ENCODE measurements at places on chromosomes 5 and 9.

GRCh38 chr9:114031037-114031630 is 47.0 kb downstream of the AMBP start:
- DNase-seq = peak; percentile 53

DNA sequence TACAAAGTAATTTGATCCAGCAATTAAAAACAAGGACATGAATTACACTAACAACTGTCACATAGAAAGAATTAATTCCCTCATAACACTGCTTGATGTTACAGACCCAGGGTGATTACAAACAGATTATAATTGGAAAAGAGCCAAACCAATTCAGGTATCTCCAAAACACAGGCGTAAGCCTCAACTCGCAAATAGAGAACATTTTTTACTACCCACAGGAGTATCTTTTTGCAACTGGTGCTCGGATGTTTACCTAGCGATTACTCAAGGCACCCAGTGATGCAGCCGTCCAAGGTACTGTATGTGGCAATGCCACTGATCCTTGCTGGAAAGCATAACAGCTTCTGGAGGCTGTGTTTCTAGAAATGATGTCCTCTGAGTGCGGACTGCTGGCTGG is 386.1 kb upstream of the KIF2A start:
- DNase-seq = no peak

GRCh38 chr5:151222790-151223446 is 974 bp downstream of the CCDC69 start:
- DNase-seq = no peak

DNA sequence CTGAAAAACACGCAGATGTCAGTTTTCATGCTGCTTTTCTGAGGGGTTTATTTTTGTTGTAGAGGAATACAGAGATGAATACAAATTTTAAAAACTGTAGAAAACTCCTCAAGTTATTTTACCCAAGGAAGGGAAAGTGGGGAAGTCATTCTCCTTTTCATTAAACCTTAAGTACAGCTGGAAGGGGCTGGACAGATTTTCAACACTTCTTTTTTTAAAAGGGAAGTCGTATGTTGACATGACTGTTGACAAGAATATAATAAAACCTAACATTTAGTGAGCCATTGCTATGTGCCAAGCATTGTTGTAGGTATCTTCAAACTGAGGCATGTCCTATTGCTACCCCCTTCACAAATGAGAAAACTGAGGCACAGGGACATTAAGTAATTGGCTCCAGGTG is 235.7 kb upstream of the ELL2 start:
- no peak for DNase-seq

GRCh38 chr5:126043688-126044087 is 379.5 kb upstream of the GRAMD2B start:
- DNase-seq = no peak

GRCh38 chr9:23822261-23823169 is 3.5 kb downstream of the ELAVL2 start:
- DNase-seq = no peak

GRCh38 chr9:35533398-35533797 is 43.5 kb downstream of the RUSC2 start:
- no peak for DNase-seq

DNA sequence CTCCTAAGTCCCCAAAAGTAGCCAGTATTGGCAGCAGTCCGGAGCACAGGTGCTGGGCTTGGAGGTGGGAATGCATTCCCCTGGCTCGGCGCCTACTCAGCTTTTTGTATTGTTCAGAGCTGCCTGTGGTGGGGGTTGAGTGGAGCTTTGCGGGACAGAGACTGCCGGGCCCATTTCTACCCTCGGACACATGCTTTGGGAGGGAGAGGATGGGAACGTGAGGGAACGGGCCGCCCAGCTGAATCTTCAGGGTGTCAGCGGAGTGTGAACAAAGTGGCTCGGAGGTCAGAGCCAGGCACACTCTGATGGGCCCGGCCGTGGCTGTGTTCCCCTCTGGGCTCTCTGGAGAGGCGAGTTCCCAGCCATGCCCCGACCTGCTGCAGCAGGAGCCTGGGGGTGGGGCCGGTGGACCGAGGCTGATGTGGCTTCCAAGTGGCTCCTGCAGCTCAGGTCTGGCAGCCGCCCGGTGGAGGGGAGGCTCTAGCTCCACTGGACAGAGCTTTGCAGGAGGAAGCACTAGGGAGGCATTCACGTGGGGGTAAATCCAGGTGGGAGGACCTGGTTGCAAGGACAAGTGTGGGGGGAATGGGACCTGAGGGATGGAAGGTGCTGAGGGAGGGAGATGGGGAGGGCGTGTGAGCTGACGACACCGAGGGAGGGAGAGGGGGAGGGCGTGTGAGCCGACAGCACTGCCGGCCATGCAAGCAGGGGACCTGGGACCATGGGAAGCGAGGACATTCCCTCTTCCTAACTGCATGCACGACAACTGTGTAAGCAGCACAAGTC is 31.1 kb upstream of the SLC6A3 start:
- no peak for DNase-seq

- DNase-seq = no peak
Observed at GRCh38 chr5:14773588-14773987, 98.0 kb downstream of the ANKH start.

- DNase-seq = no peak
Observed at GRCh38 chr5:146402949-146403348, 44.2 kb upstream of the TCERG1 start.

- DNase-seq = no peak
Observed at GRCh38 chr5:130532786-130533185, 628.5 kb downstream of the CHSY3 start.

- DNase-seq = no peak
Observed at GRCh38 chr5:113574417-113574816, 60.9 kb downstream of the YTHDC2 start.

- no peak for DNase-seq
Observed at GRCh38 chr9:36189976-36190375, 745 bp upstream of the CLTA start.

- DNase-seq = no peak
Observed at GRCh38 chr5:122584411-122585300, 190.2 kb upstream of the SNX2 start.

GRCh38 chr5:142544946-142545649 is 140.8 kb downstream of the FGF1 start:
- no peak for DNase-seq

- peak; percentile 52 for DNase-seq
Observed at GRCh38 chr5:132013711-132014110, 2.3 kb upstream of the ACSL6 start.

GRCh38 chr9:105257809-105258208 is 13.4 kb downstream of the SLC44A1 start:
- DNase-seq = no peak

DNA sequence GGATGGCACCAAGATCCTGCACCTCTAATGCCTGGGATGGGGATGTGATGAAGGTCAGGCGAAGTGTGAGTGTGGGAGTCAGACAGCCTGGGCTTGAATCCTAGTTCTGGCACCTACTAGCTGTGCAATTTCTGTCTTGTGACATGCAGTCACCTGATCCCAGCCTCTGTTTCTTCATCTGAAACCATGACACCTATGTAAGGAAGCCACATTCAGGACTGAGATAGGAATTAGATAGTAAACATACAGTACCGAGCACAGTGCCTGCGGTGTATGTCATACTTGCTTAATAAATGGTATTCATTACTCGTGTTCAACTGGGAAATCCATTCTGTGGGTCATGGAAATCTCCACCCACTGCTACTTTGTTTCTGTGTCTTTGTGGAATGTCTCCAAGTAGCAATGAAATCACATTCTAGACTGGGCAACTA is 140.6 kb upstream of the STC2 start:
- no peak for DNase-seq

DNA sequence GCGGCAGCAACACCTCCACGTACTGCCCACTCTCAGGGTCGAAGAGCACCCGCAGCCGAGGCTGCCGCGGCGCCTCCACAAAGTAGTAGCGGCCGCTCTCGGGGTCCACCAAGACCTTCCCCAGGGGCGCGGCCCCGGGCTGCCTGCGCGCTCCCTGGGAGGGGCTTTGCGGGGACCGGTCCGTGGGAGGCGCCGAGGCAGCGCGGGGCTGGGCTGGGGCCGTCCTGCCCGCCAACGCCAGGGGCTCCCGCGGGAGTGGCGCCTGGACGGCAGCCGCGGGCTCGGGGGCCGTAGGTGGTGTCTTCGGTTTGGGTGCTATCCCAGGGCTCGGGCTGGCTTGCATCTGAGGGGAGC is 2.6 kb upstream of the MZB1 start:
- DNase-seq = no peak

DNA sequence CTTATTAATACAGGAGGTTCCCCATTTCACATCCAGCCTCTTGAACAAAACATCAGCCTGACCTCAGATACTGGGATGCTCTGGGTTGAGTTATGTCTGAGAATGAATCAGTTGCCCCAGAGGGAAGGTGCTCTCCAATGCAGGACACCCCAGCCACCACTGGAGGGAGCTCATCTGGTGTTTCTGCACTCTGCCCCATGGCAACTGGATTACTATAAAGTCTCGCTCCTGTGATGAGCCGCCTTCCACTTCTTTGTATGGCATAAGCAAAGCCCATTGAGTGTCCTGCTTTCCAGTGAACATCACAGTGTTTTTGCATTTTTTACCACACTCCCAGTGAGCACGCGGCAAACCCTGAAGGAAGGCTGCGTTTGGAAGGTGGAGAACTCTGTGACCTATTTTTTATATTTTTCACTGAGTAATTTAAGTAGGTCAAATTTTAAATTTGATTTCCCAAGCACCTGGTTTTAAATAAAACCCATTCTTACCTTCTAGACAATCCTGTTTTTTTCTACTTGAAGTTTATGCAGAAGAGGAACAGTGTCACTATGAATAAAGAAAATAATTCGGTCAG is 176.9 kb upstream of the WWC1 start:
- no peak for DNase-seq

- DNase-seq = no peak
Observed at GRCh38 chr9:120405134-120405533, 174.8 kb downstream of the CDK5RAP2 start.

GRCh38 chr9:38414040-38414723 is 10.1 kb downstream of the IGFBPL1 start:
- DNase-seq = no peak

GRCh38 chr9:136093995-136094881 is 851 bp downstream of the NACC2 start:
- no peak for DNase-seq

- DNase-seq = no peak
Observed at GRCh38 chr9:93500571-93501298, 47.4 kb upstream of the FAM120AOS start.

DNA sequence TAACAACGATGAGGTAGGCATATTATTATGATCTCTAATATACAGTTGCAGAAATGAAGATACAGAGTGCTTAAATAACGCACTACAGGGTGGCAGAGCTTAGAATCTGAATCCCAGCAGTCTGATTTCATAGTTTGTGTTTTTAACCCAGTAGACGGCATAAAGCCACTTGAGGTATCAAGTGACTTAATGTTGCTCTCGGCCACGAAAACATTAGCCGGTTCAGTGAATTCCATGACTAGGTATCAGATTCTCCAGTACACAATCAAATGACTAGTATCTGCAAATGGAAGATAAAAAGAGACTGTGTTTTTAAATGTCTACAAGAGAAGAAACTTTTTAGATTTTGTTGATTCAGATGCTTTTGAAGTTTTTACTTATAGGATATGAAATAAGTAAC is 24.8 kb downstream of the SMC2 start:
- no peak for DNase-seq

GRCh38 chr5:78823196-78823595 is 161.9 kb downstream of the ARSB start:
- no peak for DNase-seq

DNA sequence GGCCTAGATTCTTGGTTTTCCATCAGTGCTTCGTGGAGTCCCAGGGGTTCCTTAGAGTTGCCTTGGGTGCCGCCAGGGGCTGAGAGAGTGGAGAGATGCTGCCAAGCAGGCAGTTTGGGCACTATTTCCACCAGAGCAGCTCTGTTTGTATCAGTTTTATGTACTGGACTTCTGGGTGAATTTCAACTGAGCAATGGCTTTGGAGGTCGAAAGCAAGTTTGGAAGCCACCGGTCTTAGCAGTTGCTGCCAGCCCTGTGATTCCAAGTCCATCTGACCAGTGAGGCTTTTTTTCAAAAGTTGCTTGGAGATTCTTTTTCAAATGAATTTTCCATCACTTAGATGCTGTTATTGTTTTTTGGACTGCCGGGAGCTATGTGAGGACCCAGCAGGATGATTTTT is 68.5 kb downstream of the ANGPTL2 start:
- DNase-seq = no peak

DNA sequence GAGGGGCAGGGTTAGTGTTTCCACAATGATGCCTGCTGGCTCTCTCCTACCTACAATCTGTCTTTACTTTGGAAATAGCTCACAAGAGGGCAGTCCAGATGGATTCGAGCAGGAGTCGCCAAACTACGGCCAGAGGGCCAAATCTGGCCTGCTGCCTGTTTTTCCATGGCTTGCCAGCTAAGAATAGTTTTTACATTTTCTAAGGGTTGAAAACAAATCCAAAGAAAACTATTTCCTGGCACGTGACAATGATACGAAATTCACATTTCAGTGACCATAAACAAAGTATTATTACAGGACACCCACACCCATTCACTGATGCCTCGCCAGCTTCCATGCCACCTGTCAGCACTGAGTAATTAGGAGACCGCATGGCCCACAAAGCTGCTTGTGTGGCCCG is 162.9 kb upstream of the WWC1 start:
- DNase-seq = no peak

GRCh38 chr5:113608113-113608596 is 94.7 kb downstream of the YTHDC2 start:
- no peak for DNase-seq

DNA sequence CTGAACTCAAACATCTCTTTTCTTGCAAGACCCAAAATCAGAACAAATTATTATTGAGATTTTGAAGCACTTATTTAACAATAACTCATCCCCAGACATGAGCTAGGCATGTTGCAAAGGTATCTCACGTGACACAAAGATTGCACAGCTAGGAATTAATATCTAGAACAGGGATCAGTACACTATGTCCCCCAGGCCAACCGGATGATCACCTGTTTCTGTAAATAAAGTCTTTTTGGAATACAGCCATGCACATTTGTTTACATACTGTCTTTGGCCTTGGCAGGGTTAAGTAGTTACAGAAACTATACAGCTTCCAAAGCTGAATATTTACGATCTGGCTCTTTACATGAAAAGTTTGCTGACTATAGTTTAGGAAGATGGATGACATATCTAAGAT is 287.7 kb downstream of the ACTL7B start:
- DNase-seq = no peak

GRCh38 chr5:134732819-134733218 is 5.5 kb upstream of the CAMLG start:
- no peak for DNase-seq

- DNase-seq = no peak
Observed at GRCh38 chr5:51203598-51203997, 179.7 kb upstream of the ISL1 start.

Data from left forelimb (tissue), 1 donor.